ENCODE measurements at places on chromosomes 5 and 9. TPM values are rescaled to one million over a fixed set of nuclear protein-coding genes. Genes with fewer than 3 reads are reported as not detected.

GRCh38 chr9:85016384-85017006 lies 347.0 kb downstream of the NTRK2 start:
- DNase-seq: no peak

- no peak for DNase-seq
Measured at GRCh38 chr5:151673421-151673820, 13.3 kb downstream of the SPARC start.

DNA sequence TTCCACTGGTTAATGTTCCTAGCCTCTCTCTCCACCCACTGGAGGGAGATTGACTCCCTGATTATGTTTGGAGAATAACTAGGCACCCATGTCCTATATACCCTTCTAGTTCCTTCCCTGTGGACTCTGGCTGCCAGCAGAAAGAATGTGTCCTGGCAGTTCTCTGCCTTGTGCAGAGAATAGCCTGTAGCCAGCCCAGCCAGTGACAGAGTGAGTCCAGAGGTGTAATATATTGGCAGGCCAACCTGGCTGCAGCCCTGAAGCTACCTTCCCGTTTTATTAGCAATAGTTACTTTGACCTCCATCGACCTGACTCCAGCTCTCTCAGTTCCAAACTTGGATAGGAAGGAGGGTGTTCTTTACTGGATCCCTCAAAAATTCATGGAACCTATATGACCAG lies 8.1 kb downstream of the SETD9 start:
- DNase-seq: no peak

GRCh38 chr5:84564321-84565075 lies 179.8 kb upstream of the EDIL3 start:
- DNase-seq: peak; percentile 48

DNA sequence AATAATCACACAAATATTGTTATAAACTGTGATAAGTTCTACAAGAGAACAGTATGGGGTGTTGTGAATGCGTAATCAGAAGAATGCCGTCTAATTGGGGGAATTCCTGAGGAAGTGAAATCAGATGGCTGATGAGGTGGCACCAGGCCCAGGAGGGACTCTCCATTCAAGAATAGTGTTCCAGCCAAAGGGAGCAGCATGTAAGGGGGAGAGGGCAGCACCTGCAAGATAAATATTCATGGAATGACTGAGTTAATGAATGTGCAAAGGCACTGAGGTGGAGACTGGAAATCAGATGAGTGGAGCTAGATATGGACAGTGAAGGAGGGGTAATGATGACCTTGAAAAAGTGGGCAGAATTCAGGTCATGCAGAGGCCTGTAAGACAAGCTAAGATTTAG lies 250.6 kb downstream of the ARRDC3 start:
- DNase-seq: no peak

DNA sequence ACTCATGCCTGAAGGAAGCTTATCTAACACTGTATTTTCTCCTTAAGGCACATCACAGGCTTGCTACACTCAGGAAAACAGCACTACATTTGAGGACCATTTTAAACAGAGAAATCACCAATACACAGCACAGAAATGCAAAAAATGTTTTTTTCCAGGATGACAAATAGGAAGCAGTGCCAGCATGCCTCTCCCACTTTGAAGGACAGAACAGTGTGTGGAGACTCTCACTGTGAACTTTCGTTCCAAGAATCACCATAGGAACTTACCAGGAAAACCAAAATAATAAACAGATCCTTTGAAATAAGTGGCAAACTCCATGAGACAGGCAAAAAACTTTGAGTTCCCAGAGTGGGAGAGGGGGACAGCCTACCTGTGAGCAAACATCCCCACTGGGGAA lies 217.8 kb upstream of the MAST4 start:
- DNase-seq: no peak

- DNase-seq: no peak
Measured at GRCh38 chr9:18067548-18068120, 406.3 kb upstream of the ADAMTSL1 start.

DNA sequence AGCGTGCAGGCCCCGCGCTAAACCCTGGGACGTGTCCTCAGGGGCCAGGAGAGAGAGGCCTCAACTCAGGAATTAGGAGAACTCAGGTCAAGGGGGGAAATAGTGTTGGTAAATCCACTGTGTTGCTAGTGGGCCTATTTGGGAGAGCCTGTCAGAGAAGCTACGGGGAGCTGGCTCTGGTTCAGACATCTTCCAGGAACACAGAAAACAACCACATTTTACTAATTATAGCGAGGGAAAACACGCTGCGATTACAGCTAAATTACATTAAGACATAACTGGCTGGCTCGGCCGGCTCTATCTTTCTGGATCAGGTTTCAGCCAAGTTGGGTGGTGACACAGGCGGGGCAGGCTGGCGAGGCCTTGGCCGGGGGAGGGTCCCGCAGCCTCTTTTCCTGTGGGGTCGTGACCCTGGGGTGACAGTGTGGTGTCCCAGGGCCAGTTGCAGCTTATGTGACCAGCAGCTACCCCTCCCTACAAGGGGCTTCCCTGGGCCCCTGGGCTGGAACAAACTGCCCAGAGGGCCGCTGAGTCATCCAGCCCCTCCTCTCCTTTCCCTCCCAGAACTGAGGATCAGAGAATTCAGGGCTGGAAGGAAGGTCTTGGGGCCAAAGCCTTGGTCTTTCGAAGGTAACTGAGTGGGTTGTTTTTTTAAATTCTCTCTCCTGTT lies 75.1 kb downstream of the FGF18 start:
- peak; percentile 68 for DNase-seq

GRCh38 chr5:150781706-150782614 lies 3.4 kb downstream of the SMIM3 start:
- no peak for DNase-seq

DNA sequence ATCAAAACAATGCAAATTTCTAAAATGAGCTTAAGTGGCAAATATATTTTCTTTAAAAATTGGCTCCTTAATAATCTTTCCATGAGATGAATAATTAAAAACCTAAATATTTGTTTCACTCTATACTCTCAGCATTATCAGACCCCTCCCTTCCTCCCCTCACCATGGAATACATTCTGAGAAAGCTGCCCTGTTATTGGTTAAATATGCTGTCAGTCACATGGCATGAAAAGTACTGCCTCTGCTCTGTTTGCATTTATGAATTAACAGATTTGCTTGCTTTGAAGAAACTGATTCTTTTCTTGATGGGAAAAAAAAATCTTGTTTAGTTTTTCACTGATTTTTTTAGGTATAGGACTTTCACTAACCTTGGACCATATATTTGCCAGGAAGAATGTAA lies 17.0 kb upstream of the RPS23 start:
- DNase-seq: peak; percentile 65

GRCh38 chr5:56108246-56108645 lies 113.5 kb upstream of the IL6ST start:
- no peak for DNase-seq

GRCh38 chr5:161085056-161085455 lies 233.0 kb upstream of the ATP10B start:
- DNase-seq: no peak

DNA sequence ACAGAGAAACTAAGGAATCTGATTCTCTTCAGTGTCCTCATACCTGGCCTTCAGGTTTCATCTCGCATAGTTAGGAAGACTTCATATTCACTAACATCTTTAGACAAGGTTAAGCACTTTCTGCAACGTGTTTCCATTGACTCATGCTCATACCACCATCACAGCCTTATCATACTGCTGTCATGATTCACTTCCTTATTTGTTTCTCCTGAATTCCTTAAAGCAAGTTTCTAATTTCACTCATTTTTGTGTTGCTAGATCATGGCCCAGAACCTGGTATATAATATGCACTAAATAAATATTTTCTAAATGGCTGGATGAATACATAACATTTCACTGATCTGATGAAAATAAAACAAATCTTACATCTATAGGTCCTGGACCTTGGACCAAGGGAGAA lies 472.9 kb downstream of the PRELID2 start:
- DNase-seq: no peak

- DNase-seq: no peak
Measured at GRCh38 chr9:68871236-68871635, 142.7 kb downstream of the PRKACG start.

GRCh38 chr9:98135558-98135934 lies 16.5 kb upstream of the TRIM14 start:
- DNase-seq: no peak

- DNase-seq: no peak
Measured at GRCh38 chr9:133400292-133400691, 17.5 kb downstream of the REXO4 start.

DNA sequence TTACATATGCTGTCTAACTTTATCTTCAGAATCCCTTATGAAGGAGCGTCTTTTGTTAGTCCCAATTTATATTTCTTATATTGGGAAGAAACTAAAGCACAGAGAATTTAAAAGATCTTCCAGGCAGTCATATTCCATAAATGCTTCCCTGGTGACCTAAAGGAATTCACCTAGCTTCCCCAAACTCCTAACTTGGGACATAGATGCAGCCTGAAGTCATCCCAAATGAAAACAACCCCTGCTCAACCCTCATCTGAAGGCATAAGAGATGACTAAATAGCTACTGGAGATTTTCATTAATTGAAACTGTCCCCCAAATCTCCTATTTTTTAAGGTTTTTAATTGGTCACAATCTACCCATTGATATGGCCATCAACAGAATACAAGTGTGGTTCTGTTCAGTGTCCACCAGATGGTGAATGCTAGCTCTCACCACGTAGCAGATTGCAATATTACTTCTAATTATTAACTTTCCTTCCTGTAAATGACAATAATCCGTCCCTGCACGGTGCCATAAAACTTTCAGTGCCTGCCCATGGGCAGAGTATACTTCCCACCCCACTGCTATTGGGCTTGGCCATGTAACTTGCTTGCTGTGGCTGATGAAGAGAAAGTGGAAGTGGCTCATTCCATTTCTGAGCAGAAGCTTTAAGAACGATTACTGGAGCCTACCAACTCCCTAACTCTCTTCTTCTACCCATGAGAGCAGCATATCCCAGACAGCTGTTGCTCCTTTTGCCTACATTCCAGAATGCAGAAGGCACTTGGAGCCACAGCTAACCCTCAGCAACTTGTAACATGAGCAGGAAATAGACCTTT lies 18.7 kb downstream of the PRUNE2 start:
- no peak for DNase-seq

DNA sequence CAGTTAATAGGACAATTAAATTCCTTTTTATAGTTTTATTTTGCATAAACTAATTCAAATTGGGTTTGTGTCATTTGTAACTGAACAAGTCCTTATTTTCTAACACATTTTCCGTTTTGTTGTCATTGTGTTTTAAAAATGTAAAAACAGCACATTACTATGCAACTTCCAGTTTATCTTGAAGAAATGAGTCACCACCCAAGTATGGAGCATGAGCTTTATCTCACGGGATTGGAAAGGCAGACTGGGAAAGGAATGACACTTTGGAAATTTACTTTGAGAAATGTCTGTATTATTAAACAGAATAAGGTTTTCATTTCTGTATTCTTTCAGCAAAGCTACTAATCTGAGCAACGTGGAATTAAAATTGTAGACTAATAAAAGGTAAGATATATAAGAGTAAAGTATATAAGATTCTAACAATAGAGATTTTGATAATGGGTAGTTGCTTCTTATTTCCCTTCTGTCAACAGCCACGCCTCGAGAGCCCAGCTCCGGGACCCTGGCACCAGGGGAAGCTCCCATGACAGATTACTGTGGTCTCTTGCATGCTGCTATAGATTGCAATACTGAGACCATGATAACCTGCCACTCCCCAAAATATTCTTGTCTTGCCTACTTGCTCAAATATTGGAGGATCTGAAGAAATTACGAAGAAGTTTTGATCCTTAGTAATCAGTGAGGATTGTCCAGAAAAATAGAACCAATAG lies 433.1 kb downstream of the CHSY3 start:
- DNase-seq: peak; percentile 18

DNA sequence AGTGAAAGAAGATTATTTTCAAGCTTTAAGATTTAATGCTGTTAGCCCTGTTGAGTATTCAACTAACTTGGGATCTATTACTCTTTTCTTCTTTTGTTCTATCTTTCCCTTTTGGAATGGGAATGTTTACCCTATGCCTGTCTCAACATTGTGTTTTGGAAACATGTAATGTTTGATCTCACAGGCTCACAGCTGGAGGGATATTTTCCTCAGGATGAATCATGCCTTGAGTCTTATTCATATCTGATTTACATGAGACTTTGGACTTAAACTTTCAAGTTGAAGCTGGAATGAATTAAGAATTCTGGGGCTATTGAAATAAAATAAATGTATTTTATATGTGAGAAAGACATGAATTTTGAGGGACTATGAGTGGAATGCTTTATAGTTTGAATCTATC lies 607.8 kb upstream of the PTGER4 start:
- DNase-seq: no peak

- no peak for DNase-seq
Measured at GRCh38 chr5:148923023-148923422, 96.6 kb downstream of the ADRB2 start.

DNA sequence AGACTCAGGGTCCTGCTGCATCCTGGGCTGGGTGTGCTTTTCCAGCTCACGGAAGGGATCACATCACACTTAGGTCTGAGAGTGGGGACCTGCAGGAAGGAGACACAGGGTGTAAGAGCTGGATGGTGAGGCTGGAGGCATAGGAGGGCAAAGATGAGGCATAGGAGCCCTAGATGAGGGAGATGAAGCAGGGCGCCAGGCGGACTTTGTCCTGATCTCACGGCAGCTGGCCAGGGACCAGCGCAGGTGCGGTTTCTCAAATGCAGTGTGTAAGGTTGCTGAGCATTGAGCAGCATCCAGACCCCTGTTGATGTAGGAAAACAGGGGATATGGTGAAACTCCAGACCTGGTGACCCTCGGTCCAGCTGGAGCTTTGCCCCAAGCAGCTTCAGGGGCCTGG lies 156.5 kb downstream of the PSAT1 start:
- no peak for DNase-seq

DNA sequence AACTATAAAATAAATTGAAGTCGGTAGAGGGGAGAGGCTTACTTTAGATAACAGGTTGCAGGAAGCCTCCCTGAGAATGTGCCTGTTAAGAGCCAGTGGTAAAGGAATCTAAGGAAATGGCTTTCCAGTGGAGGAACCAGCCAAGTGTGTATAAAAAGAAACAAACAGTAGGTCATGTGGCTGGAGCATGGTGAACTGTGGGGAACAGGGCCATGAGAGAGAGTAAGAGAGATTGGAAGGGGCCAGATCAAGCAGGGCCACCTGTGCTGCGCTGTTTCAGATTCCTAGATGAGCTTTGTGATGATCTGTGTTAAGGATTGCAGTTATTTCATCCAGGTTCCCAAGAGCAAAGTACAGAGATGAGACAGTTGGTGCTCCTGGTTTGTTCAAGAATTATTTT lies 152.7 kb upstream of the SGCD start:
- DNase-seq: no peak

FCN2 gene
- not detected for polyA plus RNA-seq

LMX1B gene
- polyA plus RNA-seq: 0.05 TPM

TRAF1 gene
- 0.63 TPM for polyA plus RNA-seq

ALAD gene
- 7.0 TPM for polyA plus RNA-seq

C9orf153 gene
- 0.24 TPM for polyA plus RNA-seq

NELFB gene
- polyA plus RNA-seq: 31.2 TPM

PCDHA9 gene
- 1.1 TPM for polyA plus RNA-seq

CYLC2 gene
- not detected for polyA plus RNA-seq

PCDHGA11 gene
- 2.3 TPM for polyA plus RNA-seq

ISL1 gene
- polyA plus RNA-seq: 0.55 TPM
